ENCODE measurements at places on chromosomes 4 and X.

- no peak for DNase-seq
Observed at GRCh38 chrX:374596-374995, 12.1 kb downstream of the PPP2R3B start.

GRCh38 chr4:132297346-132297745 lies 851.7 kb upstream of the PCDH10 start:
- no peak for DNase-seq

GRCh38 chr4:14025891-14026290 lies 398.4 kb upstream of the BOD1L1 start:
- no peak for DNase-seq

DNA sequence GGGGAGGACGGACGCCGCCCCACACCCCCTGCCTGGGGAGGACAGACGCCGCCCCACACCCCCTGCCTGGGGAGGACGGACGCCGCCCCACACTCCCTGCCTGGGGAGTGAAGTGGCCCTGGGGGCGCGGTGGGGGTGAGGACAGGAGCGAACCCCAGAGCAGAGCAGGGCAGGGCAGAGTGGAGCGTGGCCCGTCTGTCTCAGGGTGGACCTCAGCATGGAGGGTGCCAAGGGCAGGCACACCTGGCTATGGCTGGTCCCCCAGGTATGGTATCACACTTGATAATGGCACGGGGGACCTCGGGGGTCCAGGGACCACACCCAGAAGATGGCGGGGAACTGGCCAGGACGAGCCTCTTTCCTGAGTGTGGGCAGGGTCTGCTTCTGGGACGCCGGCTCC lies 9.6 kb downstream of the LRPAP1 start:
- DNase-seq = no peak

DNA sequence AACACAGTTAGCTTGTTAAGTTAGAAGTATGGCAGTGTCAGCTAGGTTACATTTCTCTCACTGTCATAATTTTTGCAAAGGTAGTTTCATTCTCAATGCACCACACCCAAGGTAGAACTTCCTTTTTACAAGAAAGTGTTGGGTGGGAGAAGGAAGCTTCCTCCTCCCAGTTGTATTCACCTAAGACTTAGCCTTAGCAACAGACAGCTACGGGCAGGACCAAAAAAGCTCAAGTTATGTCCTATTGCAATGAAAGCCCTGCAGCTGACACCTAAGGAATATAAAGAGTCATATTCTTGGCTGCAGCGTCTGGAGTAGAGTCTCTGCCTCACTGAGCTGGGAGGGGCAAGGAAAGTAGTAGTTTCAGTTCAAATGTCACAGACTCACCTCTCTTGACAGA lies 25.1 kb upstream of the PRDM8 start:
- no peak for DNase-seq

- DNase-seq = no peak
Observed at GRCh38 chr4:27022963-27023362, 162.3 kb downstream of the STIM2 start.

DNA sequence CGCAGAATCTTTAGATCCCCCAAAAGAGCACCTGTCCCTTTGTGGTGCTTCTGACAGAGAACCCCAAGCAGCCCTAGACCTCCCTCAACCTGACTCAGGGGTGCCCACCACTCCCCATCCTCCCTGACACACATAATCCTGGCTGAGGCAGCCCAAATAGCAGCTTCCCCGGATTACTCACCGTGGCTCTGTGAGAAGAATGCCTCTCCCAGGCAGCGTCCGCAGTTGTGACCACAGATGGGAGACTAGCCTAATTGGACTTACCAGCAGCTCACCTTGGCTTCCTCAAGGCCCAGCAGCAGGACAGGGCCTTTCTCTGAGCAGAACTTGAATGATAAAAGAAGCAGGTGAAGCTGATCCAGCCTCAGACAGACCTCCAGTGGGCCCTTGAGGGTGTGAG lies 10.3 kb upstream of the ODAPH start:
- no peak for DNase-seq

DNA sequence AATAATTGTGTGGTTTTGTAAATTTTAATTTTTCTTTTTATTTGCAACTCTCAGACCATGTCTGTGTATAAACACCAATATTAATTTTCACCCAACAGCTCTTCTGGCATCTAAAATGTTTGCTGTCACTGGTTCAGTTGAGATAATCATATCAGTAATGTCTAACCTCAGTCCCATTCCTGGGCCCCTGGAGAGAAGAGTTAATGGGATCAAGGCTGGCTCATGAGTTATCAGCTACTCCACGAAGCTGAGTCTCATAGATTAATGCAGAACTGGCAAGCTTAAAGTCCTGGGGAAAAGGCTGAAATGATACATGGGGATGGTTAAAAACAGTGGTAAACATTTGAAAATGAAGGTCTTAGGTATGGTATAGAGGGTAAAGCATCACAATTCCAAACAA lies 28.4 kb upstream of the TSPAN5 start:
- DNase-seq = no peak

GRCh38 chrX:11611965-11612364 lies 53.8 kb downstream of the ARHGAP6 start:
- DNase-seq = no peak

GRCh38 chr4:8473920-8474590 lies 33.5 kb downstream of the TRMT44 start:
- DNase-seq = no peak

- DNase-seq = no peak
Observed at GRCh38 chrX:51395810-51396728, 63.4 kb downstream of the NUDT10 start.

DNA sequence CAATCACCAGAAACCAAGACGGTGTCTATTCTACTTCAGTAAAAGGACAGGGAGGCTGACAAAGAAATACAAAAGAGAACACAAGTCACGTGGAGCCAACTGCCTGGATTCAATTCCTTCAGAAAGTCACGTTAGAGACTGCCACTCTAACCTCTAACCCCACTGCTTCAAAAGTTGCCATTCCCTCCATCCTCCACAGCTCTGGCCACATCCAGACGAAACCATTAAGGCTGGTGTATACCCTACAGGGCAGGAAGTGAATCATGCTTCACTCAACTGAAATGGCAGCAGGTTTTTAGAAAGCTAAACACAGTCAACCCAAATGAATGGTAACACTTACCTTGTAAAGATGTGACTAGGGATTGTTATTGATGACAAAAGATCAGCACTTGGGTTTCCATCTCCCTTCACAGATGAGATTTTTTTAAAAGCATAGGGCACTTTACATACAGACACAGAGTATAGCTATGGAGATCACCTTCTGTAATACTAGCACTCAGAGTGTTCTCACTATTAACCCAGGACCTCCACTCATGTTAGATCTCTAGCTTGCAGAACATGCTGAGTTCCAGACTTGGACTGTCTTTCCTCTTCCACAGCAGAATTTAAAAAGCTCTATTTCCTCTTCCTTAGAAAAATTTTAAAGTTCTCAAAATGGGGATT lies 37.4 kb downstream of the MAML3 start:
- DNase-seq = no peak

DNA sequence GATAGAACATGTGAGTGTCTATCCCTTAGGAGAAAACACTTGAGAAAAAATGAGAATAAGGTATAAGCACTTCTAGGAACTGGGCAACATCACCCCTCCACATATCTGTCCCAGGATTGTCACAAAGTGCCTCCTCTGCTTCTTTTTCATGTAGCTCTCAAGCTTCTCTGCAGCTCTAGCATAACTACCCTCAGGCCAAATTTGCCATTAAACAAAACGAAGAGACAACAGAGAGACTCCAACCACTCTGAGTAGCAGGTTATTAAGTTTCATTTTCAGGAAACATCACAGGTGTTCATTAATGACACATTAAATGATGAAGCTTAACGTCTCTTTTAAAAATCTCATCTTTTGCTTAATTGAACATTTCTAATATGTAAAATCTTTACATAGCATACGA lies 580.0 kb downstream of the GALNTL6 start:
- no peak for DNase-seq

DNA sequence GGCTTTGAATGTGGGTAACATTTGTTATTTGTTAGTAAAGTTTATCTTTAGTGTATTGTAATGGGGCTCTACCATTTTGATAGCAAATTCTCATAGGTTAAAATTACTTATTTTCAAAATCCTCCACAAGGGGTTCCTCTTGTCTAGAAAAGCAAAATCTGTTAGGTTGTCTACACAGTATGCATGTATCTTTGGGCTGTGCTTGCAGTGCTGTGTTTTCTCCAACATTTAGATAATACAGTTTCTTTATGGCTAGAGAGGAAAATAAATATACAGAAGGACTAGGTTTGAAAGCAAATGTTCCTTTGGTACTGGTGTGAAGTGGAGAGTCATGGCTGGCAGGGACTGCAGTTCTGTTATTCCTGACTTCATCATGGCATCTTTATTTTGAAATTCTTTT lies 40.3 kb downstream of the POLR2B start:
- DNase-seq = no peak

DNA sequence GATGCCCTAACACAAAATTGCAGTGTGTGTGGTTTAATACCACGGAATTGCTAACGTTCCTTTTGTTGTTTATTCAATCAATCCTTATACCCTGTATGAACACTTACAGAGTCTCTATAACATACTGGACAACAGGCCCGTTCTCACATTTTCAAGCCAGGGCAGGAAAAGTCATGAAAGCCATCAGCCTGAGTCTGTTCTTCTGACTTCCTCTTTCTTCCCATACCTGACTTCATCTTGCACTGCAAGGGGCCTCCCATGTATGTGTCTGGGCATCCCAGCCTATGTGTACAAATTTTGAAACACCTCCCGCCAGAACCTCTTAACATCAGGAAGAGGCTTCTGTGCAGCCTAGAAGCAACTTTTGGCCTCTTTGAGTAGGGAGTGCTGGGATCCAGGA lies 4.9 kb upstream of the SHISA3 start:
- no peak for DNase-seq

- DNase-seq = no peak
Observed at GRCh38 chr4:155966731-155967395, 13.2 kb upstream of the CTSO start.

- DNase-seq = no peak
Observed at GRCh38 chrX:21153503-21153902, 220.7 kb upstream of the CNKSR2 start.

DNA sequence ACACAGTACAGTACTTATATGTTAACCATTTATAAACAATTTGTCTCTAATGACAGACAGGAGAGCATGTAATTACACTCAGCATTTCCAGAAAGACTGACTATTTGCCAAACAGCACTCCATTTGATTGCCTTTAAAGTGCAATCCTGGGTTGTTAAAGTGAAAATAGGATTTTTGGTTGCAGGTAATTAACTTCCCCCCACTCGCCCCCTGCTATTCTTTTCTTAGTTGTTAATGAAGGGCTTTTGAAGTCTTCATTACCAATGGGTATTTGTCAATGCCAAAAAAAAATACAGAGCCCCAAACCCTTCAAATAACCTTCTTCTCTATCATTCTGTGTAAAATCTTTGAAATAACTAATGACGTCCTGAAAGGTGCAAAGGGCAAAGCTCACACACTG lies 825.6 kb downstream of the STPG2 start:
- no peak for DNase-seq

DNA sequence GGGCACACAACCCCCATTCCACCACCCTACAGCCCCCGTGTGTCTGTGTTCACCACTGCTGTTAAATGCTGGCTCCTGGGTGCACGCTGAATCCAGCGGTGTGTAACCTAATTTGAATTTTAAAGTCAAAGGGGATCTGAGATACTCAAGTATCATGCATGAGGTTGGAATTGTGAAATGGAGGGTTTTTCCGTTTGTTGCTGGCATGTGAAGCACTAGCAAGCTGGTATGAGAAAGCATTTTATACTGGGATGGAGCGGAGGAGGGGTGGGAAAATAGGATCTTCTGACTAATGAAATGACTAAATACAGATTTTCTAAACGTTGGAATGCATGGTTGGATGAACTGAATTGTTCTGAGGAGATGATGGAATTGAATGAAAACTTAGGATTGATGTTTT lies 36.9 kb upstream of the FAT1 start:
- DNase-seq = no peak

GRCh38 chr4:7313347-7313811 lies 121.0 kb downstream of the SORCS2 start:
- DNase-seq = no peak

GRCh38 chrX:42755815-42756214 lies 22.1 kb downstream of the PPP1R2C start:
- DNase-seq = no peak

GRCh38 chr4:124806403-124806802 lies 93.9 kb upstream of the ANKRD50 start:
- DNase-seq = no peak

GRCh38 chr4:3820016-3820805 lies 54.0 kb downstream of the ADRA2C start:
- no peak for DNase-seq

GRCh38 chrX:105109936-105110335 lies 110.6 kb downstream of the TEX13A start:
- DNase-seq = no peak

- no peak for DNase-seq
Observed at GRCh38 chr4:106096454-106096853, 201.2 kb downstream of the NPNT start.

- DNase-seq = peak; percentile 28
Observed at GRCh38 chr4:75306506-75306905, 207.7 kb downstream of the RCHY1 start.

DNA sequence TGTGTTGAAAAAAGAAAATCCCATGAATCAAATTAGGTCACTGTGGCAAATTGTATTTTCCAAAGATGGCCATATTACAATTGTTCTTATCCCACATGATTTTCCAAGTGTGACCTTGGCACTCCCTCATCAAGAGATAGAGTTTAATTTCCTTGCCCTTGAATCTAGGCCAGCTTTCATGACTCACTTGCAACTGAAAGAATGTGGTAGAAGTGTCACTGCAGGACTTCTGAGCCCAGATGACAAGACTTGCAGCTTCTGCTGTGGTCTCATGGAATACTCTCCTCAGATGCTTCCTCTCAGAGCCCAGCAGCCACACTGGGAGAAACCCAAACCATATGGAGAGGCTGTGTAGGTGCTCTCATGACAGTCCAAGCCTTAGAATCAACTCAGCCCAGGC lies 139.0 kb downstream of the ADAMTS3 start:
- DNase-seq = no peak

GRCh38 chr4:109998867-109999584 lies 86.3 kb downstream of the EGF start:
- DNase-seq = peak; percentile 10

- peak; percentile 26 for DNase-seq
Observed at GRCh38 chr4:41362621-41363383, 106.1 kb downstream of the UCHL1 start.

DNA sequence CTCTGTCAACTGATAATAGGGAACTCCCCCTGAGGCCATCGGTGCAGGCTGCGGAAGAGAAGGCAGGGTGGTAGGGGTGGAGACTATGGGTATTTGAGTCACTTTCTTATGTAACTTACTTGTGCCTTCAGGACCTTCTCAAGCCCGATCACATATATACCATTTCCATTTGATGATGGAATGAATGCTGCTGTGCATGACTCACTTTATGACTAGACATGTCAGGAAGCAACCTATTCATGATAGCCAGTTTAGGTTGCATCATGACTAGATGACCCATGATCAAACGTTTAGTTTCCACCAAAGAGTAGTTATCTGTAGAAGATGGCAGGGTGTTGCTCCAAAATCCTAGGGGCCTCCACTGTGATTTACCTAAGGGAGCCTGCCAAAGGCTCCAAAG lies 435.5 kb downstream of the DTHD1 start:
- no peak for DNase-seq
